Fibroblast of gingiva (primary cell): ENCODE measurements at places on chromosomes 5 and 9.
A peak's percentile ranks its signal among the peaks of the same experiment; 100 is the strongest.

GRCh38 chr5:151298063-151298855, 5.3 kb downstream of the SLC36A3 start:
- DNase-seq, result peak; percentile 35

DNA sequence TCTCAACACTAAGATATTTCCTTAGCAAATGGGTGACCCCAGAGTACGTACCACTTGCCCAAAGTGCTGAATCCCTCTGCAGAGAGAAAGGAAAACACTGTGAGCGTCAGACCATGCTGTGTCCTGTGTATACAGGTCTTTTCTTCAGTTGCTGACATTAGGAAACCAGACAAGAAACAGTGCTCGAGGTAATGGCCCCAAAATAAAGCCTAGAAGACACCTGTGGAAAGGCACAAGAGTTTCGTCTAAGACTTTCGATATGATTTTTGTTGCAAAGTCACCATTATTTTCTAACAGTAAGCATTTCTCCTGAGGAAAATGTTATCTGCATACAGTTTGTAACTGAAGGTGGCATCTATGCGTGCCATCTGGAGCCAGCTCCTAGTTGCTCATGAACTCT, 62.0 kb upstream of the SIMC1 start:
- no peak for DNase-seq

DNA sequence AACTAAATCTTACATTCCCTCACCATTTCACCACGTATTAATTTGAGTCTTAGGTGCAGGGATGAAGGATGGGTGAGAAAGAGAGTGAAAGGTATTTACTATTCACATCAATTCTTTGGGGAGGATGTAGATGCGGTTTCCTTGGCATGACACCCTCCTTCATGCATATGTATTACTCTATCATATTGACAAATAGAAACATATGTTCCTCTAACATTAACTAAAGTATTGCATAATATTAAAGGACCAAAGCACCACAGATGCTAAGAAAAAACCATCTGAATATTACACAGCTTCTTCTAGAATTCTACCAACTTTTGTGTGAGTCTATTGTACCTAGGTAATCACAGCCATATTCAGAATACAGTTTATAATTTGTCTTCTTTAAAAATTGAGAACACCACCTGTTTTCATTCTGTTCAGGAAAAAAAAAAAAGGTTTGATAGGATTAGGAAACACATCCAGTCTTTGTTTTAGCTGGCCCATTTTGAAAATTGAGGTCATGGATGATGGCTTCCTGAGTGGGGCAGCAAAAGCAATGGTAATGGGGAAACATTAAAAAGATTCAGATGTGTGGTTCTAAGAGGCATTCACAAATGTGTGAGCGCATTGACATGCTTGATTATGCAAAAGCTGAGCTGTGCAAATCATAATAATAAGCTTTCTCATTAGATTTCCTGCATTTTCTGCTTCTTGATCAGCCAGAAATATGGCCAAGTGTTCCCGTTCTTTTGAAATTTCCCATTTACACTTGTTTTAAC, 1011.5 kb upstream of the NUDT12 start:
- no peak for DNase-seq

DNA sequence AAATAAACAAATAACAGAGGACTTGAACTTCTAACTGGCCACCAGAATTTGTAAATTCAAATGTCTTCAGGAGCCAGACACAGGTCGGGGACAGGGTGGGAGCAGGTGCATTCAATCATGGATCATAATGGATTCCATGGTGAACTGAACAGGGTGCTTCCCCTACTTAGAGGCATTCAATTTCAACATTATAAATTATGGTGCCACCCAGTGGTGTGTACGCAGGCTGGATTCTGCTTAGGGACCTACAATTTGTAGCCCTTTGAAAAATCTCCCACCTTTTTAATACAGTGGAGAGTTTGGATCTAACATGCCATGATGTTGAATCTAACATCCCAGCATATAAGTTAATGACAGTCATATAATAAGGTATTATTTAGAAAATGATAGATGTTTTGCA, 22.3 kb downstream of the KLF9 start:
- no peak for DNase-seq

- DNase-seq, result no peak
Observed at GRCh38 chr5:35819026-35819425, 37.7 kb upstream of the IL7R start.

- DNase-seq, result no peak
Observed at GRCh38 chr5:179262126-179262920, 82.9 kb downstream of the ADAMTS2 start.

- DNase-seq, result no peak
Observed at GRCh38 chr9:14306672-14307660, 7.0 kb downstream of the NFIB start.

DNA sequence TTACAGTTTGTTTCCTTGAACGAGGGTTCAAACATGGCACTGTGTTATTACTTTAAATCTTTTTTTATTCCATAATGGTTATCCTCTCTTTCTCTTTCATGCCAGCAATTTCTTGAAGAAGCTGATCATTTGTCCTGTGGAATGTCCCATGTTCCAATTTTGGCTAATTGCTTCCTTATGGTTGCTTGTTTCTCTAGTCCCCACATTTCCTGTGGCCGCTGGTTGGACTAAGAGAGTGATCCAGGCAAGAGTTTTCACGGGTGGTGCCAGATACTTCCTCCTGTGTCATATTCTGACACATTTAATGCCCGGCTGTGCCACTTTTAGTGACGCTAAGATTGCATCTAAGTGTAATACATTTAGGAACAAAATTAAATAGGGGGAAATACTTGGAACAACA, 83.8 kb upstream of the FAM169A start:
- peak; percentile 89 for DNase-seq

DNA sequence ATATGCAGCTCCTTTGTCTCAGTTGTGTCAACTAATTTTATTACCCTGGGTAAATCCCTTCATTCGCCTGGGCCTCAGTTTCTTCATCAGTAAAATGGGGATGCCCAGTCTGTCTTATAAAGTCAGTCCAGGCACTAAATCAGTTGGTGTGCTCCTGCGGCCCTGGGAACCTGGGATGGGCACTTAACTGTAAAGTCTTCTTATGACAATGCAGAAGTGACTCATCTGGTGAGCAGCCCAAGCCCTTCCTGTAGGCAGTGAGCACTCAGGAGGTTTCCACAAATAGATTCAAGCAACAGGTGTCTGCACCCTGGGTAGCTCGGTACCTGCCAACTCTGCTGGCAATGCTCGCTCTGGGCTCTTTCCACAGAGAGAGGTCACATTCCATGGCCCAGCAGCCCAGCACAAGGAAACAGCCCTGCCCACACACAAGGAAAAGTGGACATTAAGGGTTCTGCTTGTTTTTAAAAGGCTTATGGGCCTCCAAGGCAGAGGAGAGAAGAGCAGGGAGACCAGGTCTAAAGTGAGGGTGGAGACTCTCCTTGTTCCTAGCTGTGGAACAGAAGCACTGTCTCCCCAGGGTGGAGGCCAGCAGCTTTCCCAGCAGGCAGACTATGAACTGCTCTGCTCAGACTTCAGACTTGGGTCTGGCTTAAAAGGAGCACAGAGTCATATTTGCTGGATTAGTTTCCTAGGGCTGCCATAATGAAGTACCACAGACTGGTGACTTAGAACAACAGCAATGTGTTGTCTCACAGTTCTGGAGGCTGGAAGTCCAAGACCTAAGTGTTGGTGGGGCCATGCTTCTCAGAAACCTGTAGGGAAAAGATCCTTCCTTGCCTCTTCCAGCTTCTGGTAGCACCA, 89.7 kb upstream of the ADRA1B start:
- peak; percentile 25 for DNase-seq

DNA sequence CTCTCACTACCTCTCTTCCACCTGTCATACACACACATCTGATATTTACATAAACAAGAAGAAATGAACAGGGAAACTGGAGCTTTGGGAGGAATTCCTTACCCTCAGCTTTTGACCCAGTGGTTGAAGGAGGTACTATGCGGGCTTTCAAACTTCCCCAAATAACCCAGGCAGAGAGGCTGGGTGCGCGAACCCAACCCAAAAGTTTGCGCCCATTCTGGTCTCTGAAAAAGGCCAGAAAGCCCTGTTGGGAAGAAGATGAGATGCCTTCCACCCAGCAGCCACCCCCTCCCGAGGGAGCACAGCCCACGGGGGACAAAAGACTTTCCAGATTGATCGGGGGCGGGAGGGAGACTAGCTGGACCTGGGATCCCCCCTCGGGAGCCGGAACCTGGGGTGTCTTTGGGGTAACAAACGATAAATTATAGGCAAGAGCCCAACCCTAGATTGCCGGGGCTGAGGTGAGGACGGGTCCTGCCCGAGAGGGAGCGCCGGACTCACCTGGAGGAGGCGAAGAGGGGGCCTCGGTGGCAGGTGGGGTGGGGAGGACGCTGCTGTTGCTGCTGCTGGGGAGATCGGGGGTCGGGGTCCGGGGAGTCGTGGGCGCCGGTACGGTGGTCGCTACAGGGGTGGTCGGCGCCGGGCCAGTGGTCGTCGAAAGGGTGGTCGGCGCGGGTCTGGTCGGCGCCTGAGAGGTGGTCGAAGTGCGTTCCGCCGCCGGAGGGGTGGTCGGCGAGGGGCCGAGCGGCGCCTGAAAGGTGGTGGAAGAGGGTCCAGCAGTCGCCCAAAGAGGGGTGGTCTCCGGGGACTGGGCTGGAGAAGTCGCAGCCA, 798 bp downstream of the MEGF9 start:
- DNase-seq, result no peak

GRCh38 chr9:35102465-35102768, 514 bp downstream of the STOML2 start:
- no peak for DNase-seq

DNA sequence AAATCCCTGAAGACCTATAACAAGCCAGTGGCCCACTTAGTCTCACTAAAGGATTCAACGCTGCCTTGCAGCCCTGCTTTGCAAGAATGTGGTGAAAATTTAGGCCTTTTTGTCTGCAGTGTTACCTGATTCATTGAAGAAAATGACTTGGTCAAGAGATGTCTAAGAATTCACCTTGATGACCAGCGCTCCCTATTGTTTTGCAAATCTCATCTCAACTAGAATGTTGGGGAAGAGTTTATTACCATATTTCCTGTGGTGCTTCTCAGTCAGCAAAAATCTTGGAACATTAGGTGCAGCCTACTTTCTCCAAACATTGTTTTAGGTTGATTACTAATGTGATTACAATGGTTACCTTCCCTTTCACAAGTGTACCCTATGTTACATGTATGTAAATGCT, 53.5 kb downstream of the PLK2 start:
- DNase-seq, result no peak

- no peak for DNase-seq
Observed at GRCh38 chr5:73158313-73158712, 14.7 kb upstream of the TMEM174 start.

GRCh38 chr5:76664079-76664478, 40.9 kb upstream of the F2RL2 start:
- no peak for DNase-seq

- DNase-seq, result no peak
Observed at GRCh38 chr5:54673523-54674225, 156.1 kb downstream of the SNX18 start.

GRCh38 chr9:91066042-91066415, 264.4 kb downstream of the SYK start:
- no peak for DNase-seq

DNA sequence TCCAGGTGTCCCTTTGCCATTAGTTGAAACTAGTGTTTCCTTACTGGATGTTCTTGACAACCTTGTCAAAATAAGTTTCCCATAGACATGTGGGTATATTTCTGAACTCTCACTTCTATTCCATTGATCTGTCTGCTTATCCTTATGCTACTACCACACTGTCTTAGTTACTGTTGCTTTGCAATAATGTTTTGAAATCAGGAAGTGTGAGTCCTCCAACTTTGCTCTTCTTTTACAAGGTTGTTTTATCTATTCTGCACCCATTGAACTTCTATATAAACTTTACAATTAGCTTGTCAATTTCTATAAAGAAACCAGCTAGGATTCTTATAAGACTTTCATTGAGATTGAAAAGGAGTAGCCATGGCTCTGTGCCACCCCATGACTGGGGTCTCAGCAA, 24.3 kb downstream of the CD14 start:
- no peak for DNase-seq

DNA sequence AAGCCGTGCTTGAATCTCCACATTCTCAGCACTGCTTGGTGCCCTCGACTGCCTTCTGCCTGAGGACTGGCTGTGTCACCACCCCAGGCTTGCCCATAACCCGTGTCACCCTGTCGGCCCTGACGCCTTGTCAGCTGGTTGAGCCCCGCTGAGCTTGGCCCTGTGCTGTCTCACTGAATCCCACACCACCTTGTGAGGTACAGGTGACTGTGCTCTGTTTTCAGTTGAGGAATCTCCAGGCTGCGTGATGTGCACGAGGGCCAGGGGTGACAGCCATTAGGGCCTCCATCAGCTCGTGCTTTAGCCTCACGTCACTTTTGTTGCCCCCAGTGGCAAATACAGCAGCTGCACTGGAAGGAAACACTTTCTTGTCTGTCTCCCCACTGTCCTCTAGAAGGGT, 90.7 kb downstream of the CACNA1B start:
- no peak for DNase-seq

GRCh38 chr9:10366171-10366779, 246.5 kb downstream of the PTPRD start:
- no peak for DNase-seq

DNA sequence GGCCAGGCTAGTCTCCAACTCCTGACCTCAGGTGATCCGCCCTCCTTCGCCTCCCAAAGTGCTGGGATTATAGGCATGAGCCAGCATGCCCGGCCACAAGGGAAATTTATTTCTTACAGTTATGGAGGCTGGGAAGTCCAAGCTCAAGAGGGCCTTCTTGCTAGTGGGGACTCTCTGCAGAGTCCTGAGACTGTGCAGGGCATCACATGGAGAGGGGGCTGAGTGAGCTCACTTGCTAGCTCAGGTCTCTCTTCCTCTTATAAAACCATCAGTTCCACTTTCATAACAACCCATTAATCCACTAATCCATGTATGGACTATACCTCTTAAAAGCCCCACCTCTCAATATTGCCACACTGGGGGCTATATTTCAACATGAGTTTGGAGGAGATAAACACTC, 5.1 kb upstream of the SPIN1 start:
- no peak for DNase-seq

DNA sequence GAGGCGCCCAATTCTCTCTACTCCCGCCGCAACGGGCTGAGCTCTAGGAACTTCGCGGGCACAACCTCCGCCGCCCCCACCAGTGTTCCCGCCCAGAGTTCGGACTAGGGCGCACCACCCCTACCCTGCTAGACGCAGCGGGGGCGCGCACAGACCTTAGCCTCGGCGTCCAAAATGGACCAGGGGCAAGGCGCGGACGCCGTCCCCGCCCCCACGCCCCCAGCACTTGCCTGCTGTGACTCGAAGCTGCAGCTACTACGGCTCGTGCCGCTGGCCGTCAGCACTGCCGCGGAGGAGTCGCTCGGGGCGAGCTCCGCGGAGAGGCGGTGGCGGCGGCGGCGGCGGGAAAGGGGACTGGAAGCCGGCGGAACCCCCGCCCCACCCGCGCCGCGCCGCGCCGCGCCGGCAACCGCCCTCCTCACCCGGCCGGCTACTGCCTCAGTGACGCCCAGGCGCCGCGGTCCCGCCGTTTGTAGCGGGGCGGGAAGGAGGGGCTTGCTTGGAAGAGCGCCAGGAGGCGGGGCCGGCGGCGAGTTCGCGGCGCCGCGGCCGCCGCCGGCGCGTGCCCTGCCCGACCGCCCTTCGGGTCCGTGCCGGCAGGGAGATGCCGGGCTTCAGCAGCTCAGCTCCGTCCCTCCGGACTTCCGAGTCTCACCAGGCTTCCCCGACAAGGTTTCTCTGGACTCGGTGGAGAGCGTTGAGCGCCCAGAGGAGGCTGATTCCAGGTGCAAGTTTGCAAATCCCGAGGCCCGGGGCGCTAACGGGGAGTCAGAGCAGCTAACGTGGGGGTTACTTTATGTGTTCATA, 4.5 kb downstream of the ELAVL2 start:
- no peak for DNase-seq
